ENCODE measurements at places on chromosomes 2 and 18.

DNA sequence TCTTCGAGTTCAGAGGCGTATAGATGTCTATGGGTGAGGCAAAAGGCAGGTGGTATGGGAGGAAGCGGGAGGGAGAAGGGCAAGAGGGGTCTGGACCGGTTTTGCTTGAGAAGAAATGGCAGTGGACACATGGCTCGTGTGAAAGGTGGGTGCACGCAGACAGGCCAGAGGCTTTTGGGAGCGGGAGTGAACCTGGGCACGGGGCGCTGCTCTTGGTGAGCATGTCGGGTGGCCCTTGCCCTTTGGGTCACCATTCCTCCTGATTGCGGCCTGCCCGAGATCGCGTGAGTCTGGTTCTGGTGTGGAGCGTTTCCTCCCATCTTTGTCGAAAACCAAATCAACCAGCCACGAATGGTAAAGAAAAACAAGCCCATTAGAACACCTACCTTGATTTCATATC is 12.6 kb downstream of the LDLRAD4 start:
- no peak for DNase-seq

DNA sequence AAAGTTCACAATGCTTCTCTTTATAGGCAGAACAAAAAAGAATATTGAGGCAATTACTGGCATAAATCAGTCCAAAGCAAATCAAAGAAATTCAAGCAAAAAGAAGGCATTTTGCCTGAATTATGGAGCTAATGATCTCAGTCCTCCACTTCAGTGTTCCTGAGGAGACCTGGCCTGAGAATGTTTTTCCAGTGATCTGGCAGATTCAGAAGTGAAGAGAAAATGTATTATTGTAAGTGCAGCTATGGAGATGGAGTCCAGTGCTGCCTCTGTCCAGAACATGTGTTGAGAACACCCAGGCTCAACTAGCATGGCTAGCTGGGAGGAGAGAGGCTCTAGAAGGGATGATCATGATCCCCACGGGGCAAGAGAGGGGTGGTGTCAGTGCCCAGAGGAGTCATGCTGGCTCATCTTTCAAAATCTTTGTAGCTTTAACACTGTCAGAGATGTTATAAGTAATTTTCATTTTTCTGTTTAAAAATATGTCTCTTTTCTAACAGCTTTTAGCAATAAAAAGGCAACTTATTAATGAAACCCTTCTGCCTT is 367.0 kb upstream of the RAB12 start:
- no peak for DNase-seq

DNA sequence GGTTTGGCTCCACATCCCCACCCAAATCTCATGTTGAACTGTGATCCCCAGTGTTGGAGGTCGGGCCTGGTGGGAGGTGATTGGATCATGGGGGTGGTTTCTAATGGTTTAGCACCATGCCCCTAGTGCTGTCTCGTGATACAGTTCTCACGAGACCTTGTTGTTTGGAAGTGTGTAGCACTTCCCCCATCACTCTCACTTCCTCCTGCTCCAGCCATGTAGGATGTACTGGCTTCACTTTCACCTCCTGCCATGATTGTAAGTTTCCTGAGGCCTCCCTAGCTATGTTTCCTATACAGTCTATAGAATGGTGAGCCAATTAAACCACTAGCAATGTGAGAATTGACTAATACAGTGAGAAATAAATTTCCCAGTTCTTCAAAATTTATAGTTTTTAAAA is 325.9 kb downstream of the FSIP2 start:
- no peak for DNase-seq

DNA sequence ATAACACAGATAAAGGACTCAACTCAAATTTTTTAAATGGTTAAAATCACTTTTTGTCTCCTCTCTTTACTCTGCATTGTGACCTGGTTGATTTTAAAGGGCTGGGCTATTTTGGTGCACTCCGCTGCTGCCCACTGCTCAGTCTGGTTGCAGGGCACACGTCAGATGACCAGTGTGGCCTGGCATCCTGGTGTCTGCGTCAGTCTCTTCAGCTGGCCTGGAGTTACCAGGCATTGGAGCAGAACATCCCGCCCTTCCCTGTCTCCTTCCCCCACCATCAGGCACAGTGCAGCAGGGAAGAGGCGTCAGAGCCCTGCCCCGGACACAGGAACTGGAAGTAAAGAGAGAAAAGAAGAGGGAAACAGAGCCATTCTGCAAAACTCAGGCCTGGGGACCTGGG is 8.9 kb downstream of the C1QL2 start:
- DNase-seq: no peak

DNA sequence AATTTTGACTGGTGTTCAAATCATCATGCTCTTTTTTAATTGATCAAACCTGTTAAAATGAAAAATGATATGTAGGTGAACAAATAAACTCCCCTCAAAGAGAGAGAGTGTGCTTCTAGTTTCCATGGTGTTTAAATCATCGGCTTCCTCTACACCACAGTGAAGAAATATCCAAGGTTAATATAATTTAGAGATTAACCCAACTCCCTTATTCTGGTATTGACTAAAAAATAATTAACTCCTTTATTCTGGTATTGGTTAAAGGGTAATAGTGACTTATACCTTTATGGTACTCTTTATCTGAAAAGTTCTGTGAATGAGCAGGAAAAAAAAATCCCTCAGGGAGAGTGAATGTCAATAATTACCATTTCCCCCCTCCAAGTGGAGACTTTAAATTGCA is 93.1 kb downstream of the SPATS2L start:
- DNase-seq: no peak

GRCh38 chr2:98180456-98180855 is 93.5 kb downstream of the VWA3B start:
- DNase-seq: no peak

DNA sequence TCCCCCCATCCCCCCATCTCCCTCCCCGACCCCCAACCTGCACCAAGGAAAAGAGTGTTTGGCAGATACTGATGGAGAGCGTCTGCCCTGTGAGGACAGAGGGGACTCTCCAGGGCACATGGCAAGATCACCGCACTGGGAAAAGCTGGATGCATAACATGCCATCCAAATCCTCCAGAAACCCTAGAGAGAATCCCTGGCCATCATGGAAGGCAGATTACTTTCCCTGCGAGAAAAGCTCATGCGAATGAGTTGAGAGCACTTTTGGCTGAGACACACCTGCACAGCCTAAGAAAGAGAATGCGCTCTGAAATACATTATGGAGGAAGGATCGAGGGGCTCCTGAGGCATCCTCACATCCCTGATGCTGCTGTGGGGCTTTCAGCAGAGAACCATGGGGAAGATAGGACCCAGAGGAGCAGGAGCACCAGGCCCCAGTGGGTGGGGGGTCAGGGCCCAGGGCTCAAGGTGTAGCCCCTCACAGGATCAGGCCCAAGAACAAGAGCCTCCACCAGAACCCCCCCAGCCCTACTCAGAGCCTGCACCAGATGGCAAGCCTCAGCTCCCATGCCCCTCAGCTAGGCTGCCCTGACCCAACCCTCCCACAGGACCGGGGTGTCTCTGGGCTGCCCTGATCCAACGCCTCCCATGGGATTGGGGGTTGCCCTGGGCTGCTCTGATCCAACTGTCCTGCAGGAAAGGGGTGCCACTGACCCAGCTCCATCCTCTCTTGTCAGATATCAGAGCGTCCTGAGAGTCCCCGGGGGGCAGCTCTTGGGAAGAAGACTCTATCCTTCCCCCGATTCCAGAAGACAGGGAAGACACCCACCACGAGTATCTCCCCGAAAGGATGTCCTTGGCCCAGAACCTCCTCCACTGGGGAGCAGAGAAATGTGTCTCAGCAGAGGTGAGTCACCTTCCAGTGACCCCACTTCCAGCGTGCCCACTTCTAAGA is 153.4 kb downstream of the NDUFA10 start:
- no peak for DNase-seq

DNA sequence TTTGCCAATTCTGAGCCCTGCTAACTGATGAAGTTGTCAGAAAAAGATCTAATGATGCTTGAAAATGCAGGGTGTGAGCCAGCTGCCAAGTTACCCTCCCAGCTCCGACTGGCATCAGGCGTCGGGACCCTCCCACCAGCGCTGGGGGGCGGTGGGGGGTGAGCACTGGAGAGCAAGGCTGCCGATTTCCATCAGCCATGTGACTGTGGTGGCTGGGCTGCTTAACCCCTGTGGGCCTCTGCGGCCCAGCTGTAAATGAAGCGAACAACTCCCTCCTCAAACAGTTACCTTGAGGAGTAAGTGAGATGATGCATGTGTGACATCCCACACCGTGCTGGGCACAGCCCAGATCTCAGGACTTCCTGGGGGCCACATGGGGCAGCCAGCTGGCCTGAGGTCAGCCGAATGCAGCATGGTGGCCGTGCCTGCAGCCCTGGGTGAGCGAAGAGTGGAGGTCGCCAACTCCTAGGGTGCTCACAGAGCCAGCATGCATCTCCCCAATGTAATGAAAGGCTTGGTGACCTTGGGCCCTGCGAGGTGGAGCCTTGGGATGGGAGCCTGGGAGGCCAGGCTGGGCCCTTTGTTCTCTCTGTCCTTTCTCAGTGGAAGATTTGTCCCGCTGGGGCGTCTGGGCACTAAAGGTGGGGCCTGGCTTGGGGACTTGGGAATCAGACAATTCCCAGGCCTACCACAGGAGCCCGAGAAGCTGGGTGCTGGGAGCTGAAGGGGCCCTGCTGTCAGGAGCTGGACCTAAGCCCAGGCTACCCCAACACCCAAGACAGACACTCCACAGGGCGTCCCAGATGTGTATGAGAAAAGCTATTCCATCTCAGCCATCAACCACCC is 25.1 kb downstream of the CIB4 start:
- no peak for DNase-seq

DNA sequence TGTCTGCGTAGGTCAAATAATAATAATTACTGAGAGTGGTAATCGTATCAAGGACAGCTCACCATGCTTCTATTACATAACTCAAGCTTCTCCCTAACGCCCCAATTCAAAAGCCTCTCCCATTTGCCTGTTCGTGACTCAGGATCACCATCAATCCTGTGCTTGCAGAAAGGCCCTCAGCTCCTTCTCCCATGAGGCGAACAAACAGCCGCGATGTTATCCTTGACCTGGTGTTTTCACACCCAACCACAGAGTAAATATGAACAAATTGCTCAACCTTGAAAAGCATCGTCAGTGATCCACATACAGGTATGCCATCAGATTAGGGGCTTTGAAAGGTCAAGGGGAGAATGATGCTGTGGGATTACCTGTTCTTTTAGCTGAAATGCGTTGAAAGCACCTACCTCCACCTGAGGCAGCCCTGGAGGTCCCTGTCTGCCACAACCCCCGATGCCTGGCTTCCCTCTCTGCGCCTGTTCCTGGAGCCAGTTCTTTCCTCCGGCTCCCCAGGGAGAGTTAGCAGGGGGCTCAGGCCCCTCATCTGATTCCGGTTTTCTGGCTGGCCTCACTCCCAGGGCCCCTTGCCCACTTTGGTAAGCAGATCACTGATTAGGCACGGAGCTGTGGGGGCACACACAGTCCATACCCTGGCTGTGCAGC is 39.1 kb upstream of the ODC1 start:
- DNase-seq: no peak

GRCh38 chr2:224523626-224524577 is 61.3 kb downstream of the CUL3 start:
- DNase-seq: no peak

DNA sequence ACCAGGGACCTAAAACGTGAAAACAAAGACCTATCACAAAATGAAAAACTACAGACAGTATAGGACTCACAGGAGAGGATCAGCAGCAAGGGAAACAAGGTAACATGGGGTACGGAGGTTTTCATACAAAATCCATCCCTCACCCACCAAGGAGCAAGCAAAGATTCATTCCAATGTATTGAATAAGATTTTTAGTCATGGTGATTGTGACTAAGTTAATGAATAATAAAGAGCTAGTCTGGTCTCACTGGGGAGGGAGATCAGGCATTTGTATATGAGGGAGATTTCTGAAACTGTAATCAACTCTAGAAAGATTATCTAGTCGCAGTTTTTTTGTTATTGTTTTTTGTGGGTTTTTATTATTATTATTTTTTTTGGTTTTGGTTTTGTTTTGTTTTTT is 336.5 kb upstream of the MMADHC start:
- no peak for DNase-seq

DNA sequence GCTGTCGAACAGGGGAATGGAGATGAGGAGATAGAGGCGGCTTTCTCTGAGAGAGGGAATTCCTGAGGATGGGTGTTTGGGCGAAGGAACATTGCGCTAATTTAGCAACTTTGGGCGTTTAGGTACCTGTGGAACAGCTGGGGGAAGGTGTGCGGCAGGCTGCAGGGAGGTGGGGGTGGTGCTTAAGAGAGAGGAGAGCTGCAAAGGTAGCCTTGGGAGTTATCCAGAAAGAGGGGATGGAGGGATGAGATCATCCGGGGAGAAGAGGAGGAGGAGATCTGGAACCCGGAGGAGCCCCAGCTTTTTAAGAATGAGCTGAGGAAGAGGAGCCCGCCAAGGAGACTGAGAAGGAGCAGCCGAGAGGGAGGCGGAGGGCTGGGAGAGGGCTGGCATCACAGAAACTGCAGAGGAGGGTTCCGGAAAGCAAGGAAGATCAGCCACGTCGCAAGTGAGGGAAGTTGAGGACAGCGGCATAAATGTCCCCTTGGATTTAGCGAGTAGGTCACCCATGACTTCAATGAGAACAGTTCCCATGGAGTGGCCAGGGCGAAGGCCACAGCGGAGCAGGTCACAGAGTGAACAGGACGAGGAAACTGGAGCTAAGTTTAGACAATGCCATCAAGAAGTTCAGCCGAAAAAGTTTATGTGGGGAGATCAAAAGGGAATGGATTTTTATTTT is 174.7 kb downstream of the KLHL29 start:
- no peak for DNase-seq

- DNase-seq: no peak
Measured at GRCh38 chr2:67548317-67549201, 151.4 kb downstream of the ETAA1 start.

- no peak for DNase-seq
Measured at GRCh38 chr2:151422917-151423439, 13.3 kb downstream of the RIF1 start.

- no peak for DNase-seq
Measured at GRCh38 chr2:52956766-52957165, 810.8 kb upstream of the CHAC2 start.

GRCh38 chr2:26168785-26169184 is 4.1 kb upstream of the GAREM2 start:
- no peak for DNase-seq

GRCh38 chr2:113390124-113390849 is 47.2 kb upstream of the ZNG1B start:
- DNase-seq: peak; percentile 28

- no peak for DNase-seq
Measured at GRCh38 chr2:74439373-74439772, 2.4 kb downstream of the RTKN start.

- DNase-seq: no peak
Measured at GRCh38 chr18:1012775-1013174, 108.1 kb downstream of the ADCYAP1 start.

- DNase-seq: no peak
Measured at GRCh38 chr2:241226723-241227572, 38.5 kb downstream of the ANO7 start.

- no peak for DNase-seq
Measured at GRCh38 chr2:62871506-62871905, 166.0 kb downstream of the EHBP1 start.

GRCh38 chr2:45542013-45542412 is 69.1 kb downstream of the SRBD1 start:
- DNase-seq: no peak

- no peak for DNase-seq
Measured at GRCh38 chr18:75209129-75209950, at the start of gene PTGR3. Gene PTGR3 (minus strand): TSS chr18:75209139. CDS start chr18:75209058, 81 bp downstream.
